ENCODE measurements at places on chromosomes 6 and 20. TPM values are rescaled to one million over a fixed set of nuclear protein-coding genes. Genes with fewer than 3 reads are reported as not detected.

- DNase-seq, result no peak
Measured at GRCh38 chr6:38784506-38785235, 69.6 kb downstream of the DNAH8 start.

DNA sequence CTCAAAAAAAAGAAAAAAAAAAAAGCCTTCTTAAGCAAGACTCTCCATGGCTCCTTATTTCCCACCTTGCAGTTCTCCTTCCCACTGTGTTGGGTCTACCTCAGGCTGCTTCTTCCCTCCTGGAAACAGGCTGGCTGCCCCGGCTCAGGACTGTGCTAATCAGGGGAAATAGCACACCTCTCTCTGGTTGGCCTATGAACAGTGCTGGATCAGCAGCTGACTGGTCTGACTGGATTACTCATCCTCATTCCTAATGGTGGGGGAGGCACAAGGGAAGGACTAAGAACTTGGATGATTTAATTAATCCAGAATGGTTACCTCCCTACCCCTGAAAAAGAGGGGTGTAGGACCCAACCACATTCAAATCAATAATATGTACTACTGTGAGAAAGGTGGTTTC lies 3.9 kb upstream of the SRSF3 start:
- DNase-seq, result no peak

GRCh38 chr20:62628691-62629090 lies 13.6 kb upstream of the SLCO4A1 start:
- DNase-seq, result no peak

DNA sequence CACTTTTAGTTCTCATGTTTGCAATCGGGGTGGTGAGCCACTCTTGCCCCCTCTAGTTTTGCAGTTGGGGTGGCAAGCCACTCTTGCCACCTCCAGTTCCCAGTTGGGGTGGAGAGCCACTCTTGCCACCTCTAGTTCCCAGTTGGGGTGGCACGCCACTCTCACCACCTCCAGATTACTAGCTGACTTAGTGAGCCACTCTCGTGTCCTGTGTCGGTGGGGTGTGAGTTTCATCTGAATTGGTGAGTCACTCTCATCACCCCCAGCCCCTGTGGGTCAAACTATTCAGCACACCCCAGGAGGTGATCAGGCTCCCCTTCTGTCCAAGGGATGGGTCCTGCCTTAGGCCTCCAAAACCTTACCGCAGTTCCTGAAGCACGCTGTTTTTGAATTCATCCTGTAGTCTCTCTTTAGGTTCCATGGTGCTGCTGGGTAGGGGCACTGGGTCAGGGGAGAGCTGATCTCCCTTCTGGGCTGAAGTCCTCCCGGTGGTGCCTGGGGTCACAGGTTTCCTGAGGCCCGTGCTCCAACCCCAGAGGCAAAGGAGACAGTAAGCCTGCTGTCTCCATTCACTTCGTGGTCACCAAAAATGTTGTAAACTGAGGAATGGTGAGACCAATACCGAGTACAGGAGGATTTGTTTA lies 224.2 kb upstream of the SYNCRIP start:
- DNase-seq, result no peak

HLA-DQA2 gene
- 0.54 TPM for polyA plus RNA-seq

GRCh38 chr6:125114248-125114858 lies 39.2 kb upstream of the TPD52L1 start:
- peak; percentile 49 for DNase-seq

DNA sequence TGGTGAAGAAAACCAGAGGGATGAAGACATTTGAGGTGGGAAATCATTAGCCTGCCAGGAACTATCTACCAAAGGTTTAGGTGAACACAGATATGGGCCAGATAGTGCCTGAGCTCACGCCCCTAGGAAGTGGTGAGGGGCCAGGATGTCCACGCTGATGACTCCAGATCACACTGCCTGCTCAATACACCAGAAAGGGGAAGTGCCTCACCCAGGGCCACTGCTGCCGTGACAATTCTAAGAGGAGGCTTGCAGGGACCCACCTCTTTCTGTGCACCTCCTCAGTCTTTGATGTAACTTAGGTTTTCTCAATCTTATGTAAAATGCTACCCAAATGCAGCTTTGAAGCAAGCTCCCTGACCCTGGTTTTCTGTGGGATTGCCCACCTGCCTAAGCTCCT lies 5.4 kb upstream of the RAB44 start:
- DNase-seq, result no peak

- DNase-seq, result no peak
Measured at GRCh38 chr6:43120944-43121913, 45.1 kb downstream of the PTK7 start.

VGLL2 gene
- 127 TPM for polyA plus RNA-seq

Measured in muscle of back (tissue), 13 donors.